ENCODE measurements at places on chromosomes 6 and 20.

DNA sequence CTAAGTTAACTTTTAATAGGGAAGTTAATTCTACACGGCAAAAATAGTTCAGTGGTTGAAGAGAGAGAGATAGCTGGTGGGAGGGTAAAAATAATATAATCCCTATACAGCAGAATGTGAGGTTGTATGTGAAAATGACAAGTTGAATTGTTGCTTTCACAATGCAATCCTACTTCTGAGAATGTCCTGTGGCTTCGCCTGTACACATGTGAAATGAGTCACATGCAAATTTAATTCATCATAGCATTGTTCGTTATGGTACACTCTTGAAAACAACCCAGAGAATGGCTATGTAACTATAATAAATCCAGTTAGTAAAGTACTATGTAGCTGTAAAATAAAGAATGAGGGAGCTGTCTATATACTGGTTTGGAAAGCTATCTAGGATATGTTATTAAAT lies 46.0 kb upstream of the HINT3 start:
- H3K36me3 ChIP-seq = peaks cover 13% of the 10 kb centered on the region
- H3K27ac ChIP-seq = peak overlapping the region; percentile 21
- H3K27me3 ChIP-seq = no peaks in the 10 kb centered on the region
- DNase-seq = no peak
- H3K4me3 ChIP-seq = no peak overlapping the region
- peaks cover 7% of the 10 kb centered on the region for H3K4me1 ChIP-seq

DNA sequence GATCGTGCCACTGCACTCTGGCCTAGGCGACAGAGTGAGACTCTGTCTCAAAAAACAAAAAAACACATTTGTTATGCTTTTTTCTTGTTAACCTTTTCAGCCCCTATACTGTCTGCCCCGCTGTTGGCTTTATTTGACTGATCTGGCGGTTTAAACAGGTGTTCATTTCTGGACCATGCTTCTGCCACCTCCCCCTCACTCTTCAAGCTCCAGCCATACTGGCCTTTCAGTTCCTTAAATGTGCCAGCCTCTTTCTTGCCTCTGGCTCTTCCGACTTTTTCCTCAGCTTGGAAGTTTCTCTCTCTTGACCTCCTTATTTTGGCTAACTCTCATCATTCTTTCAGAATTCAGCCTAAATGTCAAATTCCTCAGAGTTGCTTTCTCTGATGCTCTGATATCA lies 35.2 kb upstream of the TXLNB start:
- H3K36me3 ChIP-seq = peaks cover 8% of the 10 kb centered on the region
- no peak for DNase-seq
- peak overlapping the region; percentile 1 for H3K4me3 ChIP-seq
- peaks cover 20% of the 10 kb centered on the region for H3K4me1 ChIP-seq
- H3K27ac ChIP-seq = peak overlapping the region; percentile 43

GRCh38 chr20:37630166-37630565 lies 63.7 kb upstream of the CTNNBL1 start:
- DNase-seq = no peak
- H3K27ac ChIP-seq = no peak overlapping the region
- no peaks in the 10 kb centered on the region for H3K36me3 ChIP-seq
- no peak overlapping the region for H3K4me3 ChIP-seq
- no peaks in the 10 kb centered on the region for H3K4me1 ChIP-seq

- H3K4me3 ChIP-seq = no peak overlapping the region
- no peak for DNase-seq
- no peaks in the 10 kb centered on the region for H3K4me1 ChIP-seq
- H3K27me3 ChIP-seq = no peaks in the 10 kb centered on the region
These were observed 59.5 kb downstream of the ID4 start for GRCh38 chr6:19896693-19897010.

- peaks cover 55% of the 10 kb centered on the region for H3K4me1 ChIP-seq
- no peak for DNase-seq
- peak overlapping the region; percentile 21 for H3K27ac ChIP-seq
- no peaks in the 10 kb centered on the region for H3K27me3 ChIP-seq
- H3K4me3 ChIP-seq = no peak overlapping the region
These were observed 33.3 kb downstream of the JARID2 start for GRCh38 chr6:15279047-15279661.

DNA sequence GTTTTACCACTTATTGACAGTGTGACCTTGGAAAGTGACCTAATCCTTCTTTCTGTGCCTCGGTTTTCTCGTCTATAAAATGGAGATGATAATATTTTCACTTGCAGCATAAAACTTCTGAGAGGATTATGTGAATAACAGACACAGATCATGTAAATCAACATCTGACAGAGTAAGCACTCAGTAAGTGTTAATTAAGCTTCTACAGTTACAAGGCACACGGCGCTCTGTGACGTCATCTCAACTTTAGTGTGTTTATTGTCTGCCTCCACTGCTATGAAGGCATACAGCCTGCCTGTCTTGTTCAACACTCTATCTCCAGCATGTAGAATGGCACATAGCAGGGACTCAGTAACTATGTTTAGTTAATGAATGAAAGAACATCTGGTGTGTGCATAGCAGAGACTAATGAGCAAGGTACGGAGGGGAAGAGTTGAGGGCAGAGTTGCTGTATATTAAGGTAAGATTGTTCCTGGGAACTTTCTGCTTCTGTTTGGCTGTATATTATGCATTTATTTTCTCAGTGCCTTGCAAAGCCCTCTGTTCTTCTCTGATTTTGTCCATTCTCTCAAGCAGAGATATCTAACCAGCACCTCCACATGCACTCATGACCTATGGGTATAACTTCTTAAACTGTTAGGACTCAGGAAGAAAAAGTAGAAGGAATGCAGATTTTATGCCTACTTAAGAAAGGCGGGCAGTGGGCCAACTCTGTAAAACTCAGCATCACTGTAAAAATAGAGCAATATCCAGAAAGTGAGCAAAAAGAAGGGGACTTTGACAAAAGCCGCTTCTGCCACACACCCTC lies 66.4 kb upstream of the STMND1 start:
- no peak overlapping the region for H3K4me3 ChIP-seq
- H3K36me3 ChIP-seq = peaks cover 1% of the 10 kb centered on the region
- no peak for DNase-seq
- H3K27me3 ChIP-seq = peaks cover 3% of the 10 kb centered on the region

- no peak for DNase-seq
- H3K27me3 ChIP-seq = no peaks in the 10 kb centered on the region
- H3K36me3 ChIP-seq = peaks cover 24% of the 10 kb centered on the region
- H3K4me3 ChIP-seq = no peak overlapping the region
These were observed 21.3 kb downstream of the ZNF341 start for GRCh38 chr20:33753143-33753542.

Measured in memory B cell (primary cell).